Hepatocyte (in vitro differentiated cells): ENCODE measurements at places on chromosomes 3 and 15. TPM values are rescaled to one million over a fixed set of nuclear protein-coding genes. Genes with fewer than 3 reads are reported as not detected.

The IQCF5 gene
- not detected in 2 replicates for total RNA-seq

The SLC12A1 gene
- not detected in 2 replicates for total RNA-seq

The CHRNA5 gene
- total RNA-seq = 1.9 and 3.1 TPM in 2 replicates

The PAK6 gene
- 2.6 and 6.1 TPM in 2 replicates for total RNA-seq

The SLC9C1 gene
- 0.03 and 0.72 TPM in 2 replicates for total RNA-seq

The CCDC33 gene
- total RNA-seq = 0.32 and 0.63 TPM in 2 replicates
